Non-pigmented ciliary epithelial cell (primary cell): ENCODE measurements at places on chromosomes 3 and 15.

DNA sequence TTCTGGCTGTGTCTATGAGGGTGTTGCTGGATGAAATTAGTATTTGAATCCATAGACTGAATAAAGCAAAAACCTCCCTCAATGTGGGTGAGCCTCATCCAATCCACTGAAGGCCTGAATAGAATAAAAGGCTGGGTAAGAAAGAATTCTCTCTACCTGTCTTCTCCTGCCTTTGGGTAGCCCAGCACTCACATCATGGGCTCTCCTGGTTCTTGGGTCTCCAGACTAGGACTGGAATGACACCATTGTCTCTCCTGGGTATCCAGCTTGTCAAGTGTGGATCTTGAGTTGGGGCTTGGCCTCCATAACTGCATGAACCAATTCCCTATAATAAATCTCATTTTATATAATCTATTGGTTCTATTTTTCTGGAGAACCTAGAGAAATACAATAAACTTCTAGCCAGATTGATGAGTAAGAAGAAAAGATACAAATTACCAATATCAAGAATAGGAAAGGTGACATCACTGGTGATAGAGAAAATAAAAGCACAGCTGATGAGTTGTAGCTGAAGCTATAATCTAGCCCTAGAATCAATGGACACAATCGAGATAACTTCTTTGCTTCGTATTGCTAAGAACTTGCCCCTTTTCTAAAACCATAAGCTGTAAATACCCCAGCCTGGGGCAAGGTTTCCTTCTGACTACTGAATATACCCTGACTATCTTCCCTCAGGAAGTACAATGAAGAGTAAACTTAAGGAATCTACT lies 106.4 kb downstream of the ANO10 start:
- DNase-seq: no peak

- no peak for DNase-seq
These were observed 252.5 kb upstream of the SOX14 start for GRCh38 chr3:137511655-137512054.

DNA sequence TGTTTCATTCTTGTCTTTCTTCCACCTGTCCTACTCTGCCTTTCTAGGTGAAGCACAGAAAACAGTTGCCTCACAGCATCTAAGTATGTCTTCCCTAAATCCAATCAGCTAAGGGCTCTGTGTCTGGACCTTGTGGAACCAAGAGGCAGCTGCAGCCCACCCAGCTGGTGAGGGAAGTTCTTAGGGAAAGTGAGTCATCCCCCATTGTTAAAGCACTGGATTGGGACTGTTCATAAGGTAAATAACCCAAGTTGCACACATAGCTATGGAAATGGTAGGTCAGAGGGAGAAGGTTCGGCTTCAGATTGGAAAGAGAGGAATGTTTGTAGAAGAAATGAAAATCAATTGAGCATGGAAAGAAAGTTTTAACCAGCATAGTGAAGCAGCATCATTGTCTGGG lies 18.0 kb upstream of the ARNT2 start:
- DNase-seq: no peak

DNA sequence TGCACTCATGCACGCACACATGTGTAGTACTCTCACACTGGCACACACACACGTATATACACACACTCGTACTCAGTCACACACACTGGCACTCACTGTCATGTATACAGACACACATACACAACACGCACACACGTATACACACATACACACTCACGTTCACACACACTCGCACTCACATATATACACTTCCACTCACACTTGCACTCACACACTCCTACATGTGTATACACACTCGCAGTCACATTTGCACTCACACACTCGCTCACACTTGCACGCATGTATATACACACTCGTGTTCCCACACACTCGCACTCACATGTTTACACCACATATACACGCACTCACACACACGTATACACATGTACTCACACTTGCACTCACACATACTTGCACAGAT lies 1.5 kb downstream of the PLA2G4F start:
- DNase-seq: no peak

DNA sequence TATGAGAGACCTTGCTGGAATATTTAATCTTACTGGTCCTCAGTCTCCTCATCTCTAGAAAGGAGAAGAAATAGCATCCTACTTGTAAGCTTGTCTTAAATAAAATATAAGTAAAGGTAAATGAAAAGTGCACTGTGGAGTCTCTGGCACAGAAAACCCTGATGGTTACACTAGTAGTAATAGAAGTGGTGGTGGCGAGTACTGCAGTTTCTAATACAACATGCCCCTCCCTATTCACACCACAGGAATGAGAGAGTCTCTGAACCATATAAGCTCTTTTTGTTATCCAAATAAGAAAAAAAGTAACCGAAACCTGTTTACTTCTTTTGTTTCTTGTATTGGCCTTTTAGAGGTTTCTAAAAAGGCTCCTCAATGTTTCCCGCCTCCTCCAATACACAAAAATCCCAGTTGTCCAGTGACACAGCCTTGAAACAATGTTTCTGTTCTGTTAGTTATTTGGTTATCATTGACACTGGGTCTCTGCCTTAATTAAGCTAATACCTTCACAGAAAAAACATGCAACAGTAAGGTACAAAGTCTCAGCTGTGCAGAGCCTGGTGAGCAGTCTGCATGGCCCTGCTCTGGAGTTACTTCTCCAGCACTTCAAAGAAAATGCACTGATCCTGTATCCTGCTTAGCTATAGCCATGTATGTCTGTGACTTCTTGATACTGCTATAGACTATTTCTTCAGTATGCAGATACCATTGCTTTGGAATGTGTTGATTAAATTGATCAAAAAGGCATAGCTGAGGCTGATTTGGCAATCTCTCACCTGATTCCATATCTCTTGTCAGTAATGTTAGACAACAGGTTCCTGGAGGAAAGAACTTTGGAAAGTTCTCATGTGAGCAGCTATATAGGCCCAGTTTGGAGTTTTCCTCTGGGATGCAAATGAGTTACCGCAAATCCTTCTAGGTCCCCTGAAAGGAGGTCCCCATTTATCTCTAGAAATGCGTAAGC lies 315.6 kb upstream of the IL12A start:
- DNase-seq: no peak

- DNase-seq: no peak
These were observed 8.4 kb downstream of the MED12L start for GRCh38 chr3:151093905-151094304.

GRCh38 chr3:124248471-124249028 lies 256.6 kb upstream of the ROPN1 start:
- DNase-seq: peak; percentile 67

DNA sequence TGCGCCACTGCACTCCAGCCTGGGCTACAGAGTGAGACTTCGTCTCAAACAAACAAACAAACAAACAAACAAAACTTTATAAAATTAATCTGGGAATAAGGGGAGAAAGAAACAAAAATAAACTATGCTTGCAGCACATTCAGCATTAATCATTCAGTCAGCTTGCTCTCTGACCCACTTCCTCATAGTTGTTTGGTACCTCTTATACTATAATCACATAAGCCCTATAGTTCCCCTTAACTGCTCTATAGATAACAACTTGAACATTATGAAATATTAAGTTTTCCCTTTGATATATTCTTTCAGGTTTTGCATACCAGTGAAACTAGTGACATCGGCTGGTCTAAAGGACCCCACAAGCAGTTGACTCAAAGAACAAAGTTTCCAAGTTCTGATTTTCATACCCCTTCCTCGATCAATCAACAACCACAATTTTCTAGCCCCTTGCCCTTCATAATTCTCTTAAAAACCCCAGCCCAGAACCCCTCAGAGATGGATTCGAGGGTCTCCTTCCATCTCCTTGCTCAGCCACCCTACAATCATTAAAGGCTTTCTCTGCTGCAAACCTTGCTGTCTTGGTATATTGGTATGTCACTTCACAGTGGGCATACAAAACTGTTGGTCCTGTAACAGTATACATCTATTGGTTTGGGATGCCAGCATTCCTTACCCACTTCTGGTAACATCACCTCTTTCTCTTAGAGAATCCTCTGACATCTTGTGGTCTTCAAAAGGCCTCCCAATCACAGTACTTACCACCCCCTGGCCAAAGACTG lies 26.4 kb downstream of the BCL2L10 start:
- no peak for DNase-seq

- peak; percentile 51 for DNase-seq
These were observed 59.8 kb downstream of the TP53BP1 start for GRCh38 chr15:43433165-43433564.

DNA sequence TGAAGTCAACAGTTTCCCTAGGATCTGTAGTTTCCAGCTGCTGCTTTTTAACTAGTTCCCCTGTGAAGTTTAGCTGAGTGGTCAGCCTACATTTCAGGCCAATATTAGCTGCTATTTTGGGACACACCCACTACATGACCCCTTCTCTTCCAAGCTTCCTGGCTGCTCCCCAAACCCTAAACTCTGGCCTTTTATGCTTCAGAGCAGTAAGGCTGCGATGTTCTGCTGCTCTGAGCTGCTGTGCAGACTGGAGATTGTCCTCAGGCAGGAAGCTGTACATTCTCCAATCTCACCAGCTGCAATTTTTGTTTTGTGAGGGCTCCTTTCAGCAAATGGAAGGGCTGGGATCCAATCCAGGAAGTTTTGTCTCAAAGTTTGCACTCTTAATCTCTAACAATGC lies 48.0 kb upstream of the WDR72 start:
- no peak for DNase-seq

- DNase-seq: no peak
These were observed 4.6 kb downstream of the OR5K3 start for GRCh38 chr3:98395101-98395500.

- no peak for DNase-seq
These were observed 115.8 kb downstream of the PLCH1 start for GRCh38 chr3:155629056-155629455.

- DNase-seq: no peak
These were observed 23.8 kb downstream of the FEM1B start for GRCh38 chr15:68301301-68301700.

DNA sequence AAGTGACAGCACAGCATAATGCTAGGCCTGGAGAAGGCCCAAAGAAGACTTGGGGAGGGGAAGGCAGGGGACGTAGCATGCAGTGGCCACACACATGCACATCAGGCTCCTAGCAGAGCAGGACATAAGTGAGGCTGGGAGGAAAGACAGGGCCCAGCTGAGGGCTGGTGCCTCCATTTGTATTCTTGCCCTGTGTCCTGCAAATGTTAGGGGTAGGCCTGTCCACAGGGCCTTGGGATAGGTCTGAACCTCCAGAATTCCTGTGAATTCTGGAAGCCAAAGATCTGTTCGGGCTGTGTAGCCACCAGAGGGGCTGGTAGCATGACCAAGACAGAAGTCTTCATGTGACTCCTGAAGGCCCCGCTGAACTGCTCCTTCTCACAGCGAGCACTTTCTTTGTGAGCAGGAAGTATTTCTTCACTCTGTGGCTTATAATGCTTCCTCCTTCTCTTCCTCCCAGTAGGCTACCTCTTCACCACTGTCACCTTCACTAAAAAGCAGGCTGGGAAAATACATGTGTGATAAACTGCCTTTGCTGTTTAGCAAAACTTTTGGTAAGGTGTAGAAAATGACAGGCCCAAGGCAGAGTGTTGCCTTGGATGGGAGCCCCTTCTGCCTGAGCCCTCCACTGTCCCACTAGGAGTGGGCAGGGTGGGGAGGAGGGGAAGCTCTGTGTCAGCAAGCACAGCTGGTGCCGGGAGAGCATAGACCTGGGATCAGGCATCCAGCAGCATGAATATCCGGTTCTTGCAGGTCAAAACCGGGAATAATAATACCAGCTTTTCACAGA lies 8.4 kb downstream of the CERS3 start:
- no peak for DNase-seq

DNA sequence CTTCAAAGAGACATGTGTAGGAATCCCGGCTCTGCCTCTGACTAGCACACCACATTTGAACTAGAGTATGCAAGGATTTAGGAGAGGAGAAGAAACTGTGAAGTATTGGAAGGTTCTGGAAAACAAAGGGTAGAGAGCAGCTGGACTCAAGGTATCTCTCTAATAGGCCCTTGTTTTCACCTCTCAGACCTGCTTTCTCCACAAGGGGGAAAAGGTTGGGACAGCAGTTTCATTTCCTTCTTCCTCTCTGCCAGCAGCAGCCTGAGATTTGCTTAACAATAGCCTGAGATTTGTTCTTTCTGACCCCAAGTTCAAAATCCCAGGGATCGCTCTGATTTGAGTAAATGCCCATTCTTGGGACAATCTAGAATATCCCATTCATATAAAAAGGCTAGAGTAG lies 430.6 kb upstream of the MCTP2 start:
- no peak for DNase-seq

DNA sequence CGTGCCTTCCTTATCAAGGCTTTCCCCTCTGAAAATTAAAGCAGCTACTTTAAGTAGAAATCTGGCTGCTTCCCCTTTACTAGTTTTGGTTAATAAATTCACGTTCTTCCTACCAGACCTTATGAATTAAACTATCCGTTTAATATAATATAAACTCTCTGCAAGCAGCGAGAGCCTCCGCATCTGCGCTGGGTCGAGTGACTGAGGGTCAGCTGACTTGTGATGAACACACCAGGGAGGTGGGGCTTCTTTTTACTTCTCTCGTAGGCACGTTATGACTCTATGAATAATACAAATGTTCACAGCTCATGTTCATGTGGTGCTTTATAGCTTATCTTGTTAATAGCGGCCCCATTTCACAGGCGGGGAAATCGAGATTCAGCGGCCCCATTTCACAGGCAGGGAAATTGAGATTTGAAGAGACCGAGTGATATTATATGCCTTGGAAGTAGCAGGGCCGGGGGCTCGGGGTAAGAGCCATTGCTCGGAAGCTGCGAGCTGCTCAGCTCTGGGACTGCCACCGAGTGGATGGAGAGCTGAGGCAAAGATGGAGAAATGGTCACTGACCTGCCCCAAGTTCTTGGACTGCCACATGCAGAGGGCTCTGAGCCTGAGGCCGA lies 8.3 kb downstream of the MUC4 start:
- peak; percentile 9 for DNase-seq

- DNase-seq: peak; percentile 1
These were observed 442.6 kb upstream of the PDZRN3 start for GRCh38 chr3:74067296-74067695.

GRCh38 chr3:115040673-115041286 lies 106.3 kb downstream of the ZBTB20 start:
- DNase-seq: peak; percentile 13

DNA sequence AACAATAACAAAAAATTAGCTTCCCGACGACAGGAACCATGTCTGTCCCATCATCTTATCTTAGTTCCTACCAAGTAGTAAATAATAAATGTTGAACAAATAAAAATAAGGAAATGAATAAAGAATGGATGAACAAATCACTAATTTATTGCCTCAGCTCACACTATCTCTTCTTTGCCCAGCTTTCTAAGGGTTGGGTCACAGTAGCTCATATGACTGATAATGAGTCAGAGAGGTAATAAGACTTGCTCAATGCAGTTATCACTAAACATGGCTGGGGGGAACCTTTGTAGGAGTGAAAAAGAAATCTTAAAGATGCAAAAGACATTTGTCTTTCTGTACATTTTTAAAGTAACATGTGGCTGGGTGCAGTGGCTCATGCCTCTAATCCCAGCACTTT lies 182.2 kb downstream of the WDR76 start:
- DNase-seq: no peak
